ENCODE measurements at places on chromosomes 2 and 18.

DNA sequence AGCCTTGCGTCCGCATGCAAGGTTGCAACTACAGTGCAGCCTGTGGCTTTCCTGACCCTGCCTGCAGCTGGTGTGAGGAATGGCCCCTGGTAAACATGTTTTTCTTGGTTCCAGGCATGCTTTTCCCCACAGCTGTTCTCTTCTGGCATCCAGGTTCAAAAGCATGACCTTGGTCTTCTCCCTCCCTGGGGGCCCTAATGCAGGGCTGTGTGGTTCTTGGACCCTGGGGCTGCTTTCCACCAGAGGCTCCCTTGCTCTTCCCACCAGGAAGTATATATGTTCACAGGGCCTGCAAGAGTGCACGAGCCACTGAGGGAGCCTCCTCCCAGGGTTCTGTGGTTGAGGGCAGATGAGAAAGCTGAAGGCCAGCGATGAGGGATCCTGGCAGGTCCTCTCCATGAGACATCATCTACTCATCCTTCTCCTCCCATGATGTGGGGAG, 125.9 kb downstream of the BCL2L11 start:
- no peak for DNase-seq

- no peak for DNase-seq
Measured at GRCh38 chr2:120930864-120931263, 195.2 kb downstream of the GLI2 start.

- no peak for DNase-seq
Measured at GRCh38 chr18:80046961-80047541, 12.8 kb downstream of the RBFA start.

- no peak for DNase-seq
Measured at GRCh38 chr2:132515010-132515409, 98.4 kb downstream of the GPR39 start.

DNA sequence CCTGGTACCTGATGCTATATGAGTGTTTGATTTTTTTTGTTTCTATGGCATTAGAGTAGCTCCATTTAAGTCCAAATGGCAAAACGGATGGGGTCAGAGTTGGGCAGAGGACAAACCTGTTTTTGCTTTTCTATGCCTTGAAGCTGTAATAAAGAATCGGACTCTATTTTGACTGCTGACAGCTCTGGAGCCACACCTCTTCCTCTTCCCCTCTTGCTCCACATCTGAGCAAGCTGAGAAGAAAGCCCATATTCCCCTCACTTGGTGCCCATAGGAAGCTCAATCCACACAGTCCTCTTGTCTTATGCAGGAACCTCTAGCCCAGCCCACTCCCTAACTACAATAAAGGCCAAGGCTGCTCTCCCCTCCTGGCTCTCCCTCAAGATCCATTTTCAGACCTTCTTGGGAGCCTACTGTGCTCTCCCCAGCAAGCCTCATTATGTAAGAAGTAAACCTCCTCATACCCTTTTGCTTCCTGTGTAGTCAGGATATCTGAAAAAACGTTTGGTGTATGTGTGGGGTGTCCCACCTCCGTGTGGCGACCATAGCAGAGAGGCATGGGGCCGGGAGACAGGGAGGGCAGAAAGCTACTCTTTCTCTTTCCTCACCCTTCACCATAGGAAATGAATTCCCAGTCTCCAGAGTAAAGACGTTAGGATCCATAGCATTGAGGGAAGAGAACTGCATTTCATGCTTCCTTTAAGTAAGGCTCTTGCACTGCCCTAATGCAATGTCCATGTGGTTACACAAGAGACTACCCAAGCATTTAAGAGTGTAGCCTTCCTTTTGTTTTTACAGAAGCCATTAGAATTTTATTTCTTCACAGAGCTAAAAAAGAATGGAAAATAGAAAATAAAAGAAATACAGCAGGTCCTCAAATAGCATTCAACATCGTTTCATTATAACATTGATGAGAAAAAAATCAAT, 41.9 kb upstream of the RAPGEF4 start:
- DNase-seq = no peak

DNA sequence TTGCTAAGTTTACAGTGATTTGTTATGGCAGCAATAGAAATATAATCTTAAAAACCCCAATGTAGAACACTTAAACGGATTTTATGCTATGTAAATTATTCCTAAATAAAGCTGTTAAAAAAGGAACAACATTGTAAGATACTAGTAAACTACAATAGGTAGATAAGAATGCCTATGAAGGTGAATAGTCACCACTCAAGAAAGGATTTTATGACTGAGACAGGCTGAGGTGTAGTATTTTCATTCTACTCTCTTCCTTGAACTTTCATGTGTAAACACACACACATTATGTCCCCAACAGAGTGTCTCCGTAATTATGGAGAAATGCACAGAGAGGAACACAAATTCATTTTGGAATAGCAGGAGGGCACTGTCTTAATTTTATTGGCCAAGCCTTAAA, 183.9 kb upstream of the ST6GAL2 start:
- no peak for DNase-seq

DNA sequence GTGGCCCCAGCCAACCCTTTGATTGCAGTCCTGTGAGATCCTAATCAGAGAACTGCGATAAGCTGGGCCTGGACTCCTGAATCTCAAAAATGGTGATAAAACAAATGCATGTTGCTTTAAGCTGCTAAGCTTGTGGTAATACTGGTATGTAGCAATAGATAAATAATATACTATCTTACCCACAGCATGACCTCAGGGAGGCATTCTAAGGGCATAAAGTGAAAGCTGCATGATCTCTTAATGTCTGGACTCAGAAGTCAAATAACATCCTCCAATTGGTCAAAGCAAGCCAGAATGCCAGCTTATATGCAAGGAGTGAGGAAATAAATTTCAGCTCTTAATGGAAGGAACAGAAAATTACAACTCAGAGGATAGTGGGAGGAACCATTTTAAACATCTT, 246.1 kb downstream of the FSIP2 start:
- DNase-seq = no peak

GRCh38 chr18:13286456-13287125, 68.0 kb downstream of the LDLRAD4 start:
- DNase-seq = no peak

DNA sequence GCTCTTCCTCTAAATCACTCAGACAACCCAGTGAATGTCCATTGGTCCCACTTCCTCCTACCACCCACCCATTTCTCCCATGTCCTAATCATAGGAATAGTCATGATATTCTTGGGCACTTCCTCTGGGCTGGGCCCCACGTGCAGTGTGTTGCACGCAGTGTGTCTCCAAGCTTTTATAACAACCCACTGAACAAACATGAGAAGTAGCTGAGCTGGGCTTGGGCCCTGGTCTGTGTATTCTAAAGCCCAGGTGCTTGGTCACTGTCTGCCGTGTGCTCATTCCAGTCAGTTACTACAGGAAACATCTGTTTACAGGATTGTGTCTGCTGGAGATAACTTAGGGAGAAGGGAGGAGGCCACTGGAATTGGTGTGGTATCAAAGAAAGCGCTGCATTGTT, 64.2 kb upstream of the THOC1 start:
- DNase-seq = no peak

DNA sequence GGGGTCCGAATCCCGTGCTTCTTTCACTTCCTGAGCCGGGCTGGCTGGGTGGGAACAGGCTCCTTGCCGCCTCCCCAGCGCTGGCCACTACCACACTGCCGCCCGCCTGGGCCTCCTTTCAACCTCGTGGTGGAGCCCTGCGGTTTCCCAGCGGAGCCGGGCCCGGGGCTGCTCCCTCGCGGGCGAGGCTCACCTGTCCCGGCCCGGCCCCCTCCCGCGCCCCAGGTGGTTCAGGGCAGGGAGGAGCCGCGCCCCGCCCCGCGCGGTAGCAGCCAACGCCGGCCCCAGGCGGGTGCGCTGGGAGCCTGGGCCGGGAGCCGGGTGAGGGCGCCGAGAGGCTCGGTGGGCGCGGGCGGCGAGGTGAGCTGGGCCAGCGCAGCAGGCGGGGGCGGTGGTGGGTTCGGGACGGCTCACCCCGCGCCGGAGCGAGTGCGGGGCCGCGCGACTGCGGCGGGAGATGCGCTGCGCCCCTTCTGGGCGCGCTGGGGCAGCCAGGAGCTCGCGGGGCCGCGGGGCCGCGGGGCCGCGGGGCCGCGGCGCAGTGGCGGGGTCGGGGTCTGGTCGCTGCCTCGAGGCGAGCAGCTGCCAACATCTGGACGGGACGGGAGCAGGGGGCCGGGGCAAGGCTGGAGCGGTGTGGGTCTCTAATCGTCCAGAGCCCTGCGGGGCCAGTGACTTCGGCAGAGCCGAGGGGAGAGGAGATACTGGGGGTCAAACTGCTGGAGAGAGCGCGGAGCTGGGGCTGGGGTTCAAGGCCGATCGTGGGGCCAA, at the start of gene LYPD6B:
LYPD6B (plus strand) TSS at position 258 of the 771 bp plus-strand sequence. CDS start 92,250 bp downstream, outside the sequence.
- no peak for DNase-seq

GRCh38 chr2:69449906-69450305, 12.7 kb upstream of the NFU1 start:
- DNase-seq = no peak

DNA sequence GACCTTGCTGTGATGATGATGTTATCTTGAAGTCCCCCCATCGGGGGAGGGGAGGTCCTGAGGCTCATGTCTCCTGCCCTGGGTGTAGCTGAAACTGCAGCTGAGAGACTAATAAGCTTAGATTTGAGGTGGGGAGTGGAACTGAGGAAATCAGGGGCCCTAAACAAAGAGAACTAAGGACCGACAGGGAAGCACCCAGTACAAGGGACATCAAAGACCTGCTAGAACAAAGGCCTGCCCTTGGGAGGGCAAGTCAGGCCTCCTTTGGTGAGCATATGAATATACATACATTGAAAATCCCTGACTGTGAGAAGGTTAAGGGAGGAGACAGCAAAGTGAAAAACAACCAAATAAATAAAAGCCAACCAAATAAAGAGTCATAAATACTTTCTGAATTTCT, 1132.5 kb upstream of the CELF4 start:
- DNase-seq = no peak

DNA sequence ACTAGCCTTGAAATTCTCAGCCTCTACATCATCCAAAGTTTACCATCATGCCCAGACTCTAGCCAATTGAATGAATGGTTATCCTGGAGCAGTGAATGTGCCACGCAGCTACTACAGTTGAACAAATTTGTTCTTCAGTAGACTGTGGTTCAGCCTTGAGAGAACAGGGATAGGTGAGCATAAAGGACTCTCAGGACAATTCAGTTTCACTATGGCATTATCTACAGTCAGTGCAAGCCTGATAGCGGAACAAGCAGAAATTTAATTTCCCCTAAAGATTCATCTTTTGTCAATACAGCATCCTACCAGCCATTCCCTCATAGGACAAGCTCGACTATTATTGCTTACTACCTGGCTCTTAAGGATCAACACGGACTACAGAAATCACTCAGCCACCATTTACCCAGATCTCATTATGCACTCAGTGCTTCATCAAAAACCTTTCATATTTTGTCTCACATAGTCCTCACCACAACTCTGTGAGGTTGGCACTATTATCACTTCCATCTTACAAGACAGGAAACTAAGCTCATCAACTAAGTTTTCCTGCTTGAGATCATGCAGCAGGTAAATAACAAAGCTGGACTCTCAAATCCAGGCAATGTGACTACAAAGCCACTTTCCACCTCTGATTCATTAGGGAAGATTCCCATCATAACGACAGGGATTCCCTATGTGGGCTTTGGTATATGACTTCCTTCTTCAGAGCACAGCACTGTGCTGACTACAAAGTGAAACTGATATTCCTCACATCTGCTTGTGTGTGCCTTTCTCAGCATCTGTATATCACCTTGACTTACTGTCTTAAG, 181.5 kb upstream of the ACVR2A start:
- DNase-seq = no peak

- no peak for DNase-seq
Measured at GRCh38 chr2:136115183-136115761, 2.7 kb downstream of the CXCR4 start.

GRCh38 chr18:35856178-35856577, 116.3 kb upstream of the RMP24 start:
- DNase-seq = no peak

DNA sequence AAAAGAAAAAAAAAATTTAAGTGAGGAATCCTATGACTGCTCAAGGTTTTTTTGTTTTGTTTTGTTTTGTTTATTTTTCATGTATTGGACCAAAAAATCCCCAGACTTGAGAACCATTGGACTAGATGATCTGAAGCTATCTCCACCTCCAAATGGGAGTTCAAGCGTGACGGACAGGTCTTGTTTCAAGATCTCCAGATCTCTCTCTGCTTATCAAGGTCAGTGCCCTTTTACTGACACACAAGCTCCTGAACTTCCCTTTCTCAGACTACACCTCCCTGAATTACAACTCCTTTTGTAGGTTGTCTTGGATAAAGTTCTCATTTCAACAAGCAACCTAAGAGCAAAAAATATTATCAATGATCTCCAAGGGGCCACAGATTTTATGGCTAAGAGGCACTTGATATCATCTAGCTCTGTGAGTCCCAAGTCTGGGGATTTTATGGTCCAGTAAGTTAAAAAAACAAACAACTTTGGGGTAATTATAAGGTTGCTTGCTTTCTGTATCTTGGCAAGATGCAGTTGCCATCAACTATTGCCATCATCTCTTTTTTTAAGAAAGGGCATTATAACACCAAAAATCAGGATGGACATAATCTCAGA, 396.0 kb upstream of the ATP5MC3 start:
- DNase-seq = no peak

DNA sequence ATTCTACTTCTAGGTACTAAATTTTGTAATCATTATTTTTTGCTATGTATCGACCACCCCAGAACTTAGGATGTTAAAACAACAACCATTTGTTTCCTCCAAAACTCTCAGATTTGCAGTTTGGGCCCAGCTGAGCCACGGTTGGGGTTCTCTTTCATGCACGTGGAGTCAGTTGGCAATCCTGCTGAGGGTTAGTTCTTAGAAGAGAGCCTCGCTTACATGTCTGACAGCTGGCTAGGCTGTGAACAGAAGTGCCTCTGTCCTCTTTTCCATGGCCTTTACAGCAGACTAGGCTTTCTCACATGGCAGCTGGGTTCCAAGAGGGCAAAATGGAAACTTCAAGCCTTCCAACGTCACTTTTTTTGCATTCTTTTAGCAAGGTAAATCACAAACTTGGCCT, 9.3 kb upstream of the RGPD4 start:
- no peak for DNase-seq

- no peak for DNase-seq
Measured at GRCh38 chr2:54666634-54667265, 56.7 kb upstream of the EML6 start.

- DNase-seq = no peak
Measured at GRCh38 chr2:172200495-172201085, 97.9 kb upstream of the DLX2 start.

DNA sequence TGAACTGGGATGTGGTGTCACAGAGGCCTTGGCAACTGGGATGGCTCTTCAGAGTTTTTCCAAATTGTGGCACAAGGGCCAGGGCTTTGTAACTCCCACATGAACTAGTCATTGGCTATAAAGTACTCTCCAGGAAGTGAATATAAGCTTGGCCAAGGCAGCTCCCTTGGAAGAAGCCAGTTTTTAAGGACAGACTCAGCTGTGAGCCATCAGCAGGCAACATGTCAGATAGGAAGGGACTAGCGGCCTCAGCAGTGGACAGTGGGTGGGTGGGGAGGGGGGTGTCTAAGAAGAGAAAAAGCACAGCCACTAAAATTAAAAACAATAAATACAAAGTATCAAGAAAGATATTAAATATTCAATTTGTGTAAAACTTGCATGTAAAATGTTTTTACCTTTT, 691.1 kb upstream of the PIK3C3 start:
- no peak for DNase-seq

Data from activated naive CD4-positive, alpha-beta T cell (primary cell).